Amygdala (tissue), 56 donors: ENCODE measurements at places on chromosomes 11 and 22.

DNA sequence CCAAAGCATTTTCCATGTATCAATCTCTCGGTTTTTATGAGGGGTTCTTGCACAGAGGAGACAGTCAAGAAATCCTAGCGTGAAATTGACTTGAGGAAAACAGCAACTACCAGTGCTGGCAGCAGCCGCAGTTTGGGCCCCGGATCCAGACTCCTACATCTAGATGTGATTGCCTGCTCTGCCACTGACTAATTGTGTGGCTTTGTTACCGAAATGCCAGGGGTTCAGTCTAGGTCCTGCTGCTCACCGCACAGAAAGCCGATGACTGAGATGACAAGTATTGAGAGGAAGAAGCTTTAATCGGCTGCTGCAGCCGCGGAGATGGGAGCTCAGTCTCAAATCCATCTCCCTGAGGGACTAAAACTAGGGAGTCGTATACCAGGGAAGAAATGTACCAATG is 8.2 kb upstream of the GLB1L3 start:
- no peak for DNase-seq

- DNase-seq: no peak
Observed at GRCh38 chr11:61645179-61645868, 34.9 kb upstream of the DAGLA start.

GRCh38 chr11:1767399-1768140 is 3.8 kb upstream of the CTSD start:
- no peak for DNase-seq

DNA sequence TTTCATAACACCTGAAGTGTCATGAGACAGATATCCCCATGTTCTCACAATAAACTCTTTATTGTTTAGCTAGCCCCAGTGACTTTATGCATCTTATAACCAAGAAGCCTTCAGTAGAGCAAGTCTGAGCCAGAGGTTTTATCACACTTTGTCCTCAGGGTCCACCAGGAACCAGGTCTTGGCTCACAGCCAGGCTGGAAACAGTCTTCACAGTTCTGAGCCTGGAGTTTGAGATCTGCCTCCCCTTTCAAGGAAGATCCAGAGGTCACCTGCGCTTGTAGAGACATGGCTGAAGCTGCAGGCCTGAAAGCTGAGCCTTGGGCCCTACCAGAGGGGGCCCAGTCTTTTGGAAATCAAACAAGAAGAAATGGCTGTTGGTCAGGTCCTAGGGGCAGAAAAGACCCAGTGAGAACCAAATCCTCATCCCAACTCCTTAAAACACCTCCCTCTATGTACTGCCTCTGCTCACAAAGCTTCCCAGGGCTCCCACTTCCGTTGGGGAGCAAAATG is 3.5 kb downstream of the RRP8 start:
- DNase-seq: no peak

DNA sequence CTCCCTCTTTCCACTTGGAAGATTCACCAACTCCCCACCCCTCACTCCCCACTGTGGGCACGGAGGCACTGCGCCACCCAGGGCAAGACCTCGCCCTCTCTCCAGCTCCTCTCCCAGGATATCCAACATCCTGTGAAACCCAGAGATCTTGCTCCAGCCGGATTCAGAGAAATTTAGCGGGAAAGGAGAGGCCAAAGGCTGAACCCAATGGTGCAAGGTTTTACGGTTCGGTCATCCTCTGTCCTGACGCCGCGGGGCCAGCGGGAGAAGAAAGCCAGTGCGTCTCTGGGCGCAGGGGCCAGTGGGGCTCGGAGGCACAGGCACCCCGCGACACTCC is 397 bp upstream of the CD44 start:
- no peak for DNase-seq

DNA sequence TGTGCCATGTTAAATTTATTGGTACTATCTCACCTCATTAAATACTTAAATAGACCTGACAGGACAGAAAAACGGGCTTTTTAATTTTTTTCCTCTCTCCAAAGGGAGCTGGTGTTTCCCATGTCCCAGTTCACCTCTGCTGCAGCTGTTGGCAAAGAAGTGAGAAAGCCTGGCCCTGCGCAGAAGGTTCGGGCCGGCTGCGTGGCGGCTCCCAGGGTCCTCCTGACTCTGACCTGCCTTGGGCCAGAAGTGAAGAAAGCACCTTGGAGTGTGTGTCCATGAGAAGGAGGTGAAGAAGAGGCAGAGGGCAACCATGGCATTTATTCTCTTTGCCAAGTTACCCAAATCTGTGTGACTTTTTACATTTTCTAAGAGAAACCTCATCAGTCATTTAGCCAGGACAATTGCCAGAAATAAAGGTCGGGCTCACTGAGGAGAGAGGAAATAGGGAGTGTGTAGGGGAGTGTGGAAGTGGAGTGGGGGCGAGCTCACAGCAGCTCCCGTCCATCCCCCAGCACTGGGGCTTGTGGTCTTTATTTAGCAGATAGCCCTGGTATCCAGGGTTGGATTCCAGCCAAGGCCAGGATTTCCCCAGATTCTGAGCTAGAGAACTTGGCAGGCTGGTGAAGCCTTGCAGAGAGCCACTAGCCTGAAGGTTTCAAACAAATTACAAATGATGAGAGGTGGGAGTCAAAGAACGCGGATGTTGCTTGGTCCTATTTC is 102.4 kb upstream of the CADM1 start:
- DNase-seq: no peak

- DNase-seq: peak; percentile 28
Observed at GRCh38 chr22:19522190-19522880, 1.9 kb downstream of the CLDN5 start.

- DNase-seq: no peak
Observed at GRCh38 chr11:117201658-117202305, 2.6 kb downstream of the TAGLN start.

- no peak for DNase-seq
Observed at GRCh38 chr11:47408598-47409439, 429 bp downstream of the SLC39A13 start.

GRCh38 chr11:102144357-102145355 is 34.4 kb downstream of the YAP1 start:
- no peak for DNase-seq

GRCh38 chr11:124625504-124626168 is 3.0 kb downstream of the TBRG1 start:
- no peak for DNase-seq

- DNase-seq: no peak
Observed at GRCh38 chr11:79314906-79315689, 125.7 kb downstream of the TENM4 start.

- DNase-seq: no peak
Observed at GRCh38 chr11:64643256-64643881, 52.3 kb downstream of the SLC22A12 start.

DNA sequence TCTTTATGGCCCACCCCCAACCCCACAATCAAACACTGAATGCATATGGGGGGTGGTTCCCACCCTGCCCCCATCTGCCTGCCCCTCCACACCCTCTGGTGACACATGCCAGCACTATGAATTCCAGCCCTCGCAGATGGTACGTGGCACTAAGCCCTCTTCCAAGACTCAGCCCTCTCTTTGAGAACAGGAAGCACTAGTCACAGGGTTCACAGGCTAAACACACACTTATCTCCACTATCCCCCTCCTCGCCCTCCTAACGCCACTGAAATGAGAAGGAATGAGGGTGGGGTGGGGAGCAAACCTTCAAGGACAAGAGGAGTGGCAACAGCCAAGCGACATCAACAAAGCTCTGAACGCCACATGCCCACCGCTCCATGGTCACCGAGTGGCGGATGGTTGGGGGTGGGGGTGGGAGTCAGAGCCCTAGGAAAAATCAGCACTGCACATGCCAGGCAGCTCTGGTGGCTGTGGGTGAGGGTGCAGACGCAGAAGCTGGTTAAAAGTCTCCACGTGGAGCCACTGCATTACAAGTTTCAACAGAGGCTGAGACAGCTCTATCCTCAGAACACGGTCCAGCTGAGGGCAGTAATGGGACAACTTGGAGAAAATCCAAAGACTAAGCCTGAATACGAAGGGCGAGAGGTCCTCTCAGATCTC is 33.6 kb downstream of the TMEM184B start:
- no peak for DNase-seq

DNA sequence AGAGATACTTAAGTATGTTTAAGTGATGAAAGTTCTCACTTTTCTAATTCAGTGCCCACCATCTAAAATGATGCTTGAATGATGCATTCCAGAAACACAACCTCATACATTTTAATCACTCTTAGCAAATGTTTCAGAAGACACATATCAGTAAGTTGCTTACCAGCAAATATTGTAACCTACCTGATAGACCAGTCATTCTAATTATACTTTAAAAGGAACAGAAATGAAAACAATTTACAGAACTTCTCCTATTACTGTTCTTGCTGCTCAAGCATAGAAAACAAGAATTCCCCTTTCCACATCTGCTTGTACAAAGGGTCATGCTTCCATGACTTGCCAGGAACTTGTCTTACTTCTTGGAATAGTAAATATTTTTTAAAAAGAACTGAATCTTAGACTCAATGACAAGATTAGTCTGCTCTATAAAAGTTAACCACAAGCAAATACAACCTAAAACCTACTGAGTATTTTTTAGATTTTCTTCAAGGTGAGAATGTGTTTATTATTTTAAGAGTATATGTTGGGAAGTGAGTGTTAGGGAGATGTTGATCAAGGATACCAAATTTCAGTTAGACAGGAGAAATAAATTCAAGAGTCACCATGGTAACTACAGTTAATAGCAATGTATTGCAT is 82.0 kb upstream of the SC5D start:
- no peak for DNase-seq

DNA sequence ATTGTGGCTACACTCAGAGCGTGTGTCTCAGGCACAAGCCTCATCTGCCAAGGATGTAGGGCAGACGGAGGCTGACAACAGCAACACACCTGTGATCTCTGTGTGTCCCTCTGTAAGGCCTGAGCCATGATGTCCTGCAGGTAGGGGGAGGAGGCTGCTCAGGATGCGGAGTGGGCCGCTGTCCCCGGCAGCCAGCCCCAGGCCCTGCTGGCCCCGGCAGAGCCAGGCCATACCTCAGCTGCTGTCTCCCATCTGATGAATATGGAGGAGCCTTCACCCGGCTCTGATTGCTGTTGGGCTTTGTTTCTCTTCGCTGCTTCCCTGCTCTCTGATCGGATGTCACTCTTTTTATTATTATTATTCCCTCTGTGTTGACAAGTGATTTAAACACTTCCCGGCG is 83.6 kb upstream of the NCAM1 start:
- no peak for DNase-seq

DNA sequence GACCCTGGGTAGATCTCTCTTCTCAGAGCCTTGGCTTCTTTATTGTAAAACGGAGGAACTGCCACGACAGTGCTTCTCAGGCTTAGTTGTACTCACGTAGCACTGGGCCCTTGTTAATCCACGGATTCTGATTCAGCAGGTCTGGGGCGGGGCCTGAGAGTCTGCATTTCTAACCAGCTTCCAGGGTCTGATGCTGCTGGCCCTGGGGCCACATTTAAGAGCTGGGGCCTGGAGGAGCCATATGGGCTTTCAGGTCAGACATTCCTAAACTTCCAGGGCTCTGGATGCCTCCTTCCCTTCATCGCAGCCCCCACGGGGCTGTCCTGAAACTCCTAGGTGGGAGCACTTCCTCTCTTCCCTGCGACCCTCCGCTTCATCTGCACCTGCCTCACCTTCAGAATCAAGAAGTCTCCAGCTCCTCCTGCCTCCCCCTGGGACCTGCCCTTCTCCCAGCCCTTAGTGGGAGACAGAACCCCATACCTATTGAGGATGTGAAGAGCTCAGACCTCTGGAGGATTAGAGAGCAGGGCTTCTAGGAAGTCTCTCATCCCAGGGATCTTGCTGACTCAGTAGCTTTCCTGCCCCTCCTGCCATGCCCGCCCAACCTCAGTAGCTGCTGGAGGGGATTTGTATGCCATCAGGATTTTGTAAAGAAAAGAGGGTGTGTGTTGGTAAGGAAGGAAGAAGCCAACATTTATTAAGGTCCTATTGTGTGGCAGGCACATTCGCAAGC is 92.5 kb downstream of the LRRC32 start:
- no peak for DNase-seq

GRCh38 chr11:111528557-111528956 is 12.0 kb upstream of the LAYN start:
- no peak for DNase-seq

DNA sequence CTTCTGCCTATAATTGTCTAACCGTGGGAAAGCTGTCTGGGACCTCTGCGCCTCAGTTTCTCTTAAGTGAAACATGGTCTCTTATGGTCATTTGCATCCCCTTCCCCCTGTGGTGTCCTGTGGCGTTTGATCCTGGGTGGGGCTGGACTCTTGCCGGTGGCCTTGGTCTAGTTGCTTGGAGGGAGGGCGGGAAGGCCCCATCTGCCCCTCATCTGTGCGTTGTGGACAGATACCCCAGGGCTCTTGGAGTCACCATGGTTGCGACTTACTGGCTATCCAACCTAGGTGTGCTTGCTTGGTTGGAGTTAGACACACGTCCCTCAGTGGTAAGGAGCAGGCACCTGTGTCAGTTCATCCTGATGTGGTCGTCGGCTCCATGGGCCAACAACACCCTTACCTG is 15.2 kb downstream of the SHANK3 start:
- DNase-seq: no peak
